Stimulated activated CD8-positive, alpha-beta memory T cell treated with anti-CD3 and anti-CD28 coated beads, Interleukin-12 subunit alpha, Interleukin-12 subunit beta, amount 100 ng/mL, for 1 hour (primary cell): ENCODE measurements at places on chromosomes 5 and 9.

DNA sequence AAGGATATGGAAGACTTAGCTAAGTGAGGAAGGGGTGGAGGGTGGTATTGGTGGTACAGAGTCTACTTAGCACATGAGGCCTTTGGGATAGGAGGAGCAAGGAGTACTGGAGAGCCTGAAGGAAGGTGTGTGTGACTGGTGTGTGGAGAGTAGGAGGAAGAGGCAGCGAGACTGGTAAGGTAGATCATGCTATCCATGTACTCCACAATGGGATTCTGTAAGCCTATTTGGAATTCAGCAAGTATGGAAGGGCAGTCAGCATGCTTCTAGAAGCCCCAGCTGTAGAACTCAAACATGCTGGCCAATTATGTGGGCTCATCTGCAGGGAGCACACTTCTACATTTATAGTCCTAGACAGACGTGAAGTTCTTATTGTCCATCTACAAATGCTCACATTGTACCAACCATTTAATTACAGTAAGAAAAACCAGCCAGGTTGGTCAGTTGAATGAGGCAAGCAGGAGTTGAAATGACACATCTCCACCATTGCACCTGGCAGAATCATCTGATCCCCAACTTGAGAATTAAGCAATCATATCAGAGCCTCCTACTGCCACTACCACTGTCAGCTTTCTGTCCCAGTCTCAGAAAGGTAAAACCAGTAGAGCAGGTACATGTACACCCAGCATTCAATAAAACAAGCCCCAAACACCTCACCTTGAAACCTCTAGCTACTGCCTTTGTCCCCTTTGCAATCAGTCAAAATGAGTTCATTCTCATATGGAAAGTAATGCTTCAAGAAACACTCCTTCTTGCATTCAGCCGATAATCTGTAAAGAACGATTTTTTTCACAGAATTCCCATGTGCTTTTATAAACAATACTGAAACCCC lies 60.9 kb upstream of the GLRX start:
- no peak for DNase-seq

DNA sequence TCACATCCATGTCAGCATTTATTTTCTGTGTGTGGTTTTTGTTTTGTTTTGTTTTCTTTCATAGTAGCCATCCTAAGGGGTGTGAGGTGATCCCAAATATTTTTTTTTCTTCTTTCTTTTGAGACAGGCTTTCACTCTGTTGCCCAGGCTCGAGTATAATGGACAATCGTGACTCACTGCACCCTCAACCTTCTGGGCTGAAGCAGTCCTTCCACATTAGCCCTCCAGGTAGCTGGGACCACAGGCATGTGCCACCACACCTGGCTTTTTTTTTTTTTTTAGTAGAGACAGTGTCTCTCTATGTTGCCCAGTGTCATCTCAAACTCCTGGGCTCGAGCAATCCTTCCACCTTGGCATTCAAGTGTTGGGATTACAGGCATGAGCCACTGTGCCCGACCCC lies 59.1 kb downstream of the CDC42SE2 start:
- no peak for DNase-seq

GRCh38 chr5:168313596-168314204 lies 22.3 kb downstream of the WWC1 start:
- DNase-seq = no peak

GRCh38 chr9:121364077-121364476 lies 6.0 kb downstream of the STOM start:
- no peak for DNase-seq

DNA sequence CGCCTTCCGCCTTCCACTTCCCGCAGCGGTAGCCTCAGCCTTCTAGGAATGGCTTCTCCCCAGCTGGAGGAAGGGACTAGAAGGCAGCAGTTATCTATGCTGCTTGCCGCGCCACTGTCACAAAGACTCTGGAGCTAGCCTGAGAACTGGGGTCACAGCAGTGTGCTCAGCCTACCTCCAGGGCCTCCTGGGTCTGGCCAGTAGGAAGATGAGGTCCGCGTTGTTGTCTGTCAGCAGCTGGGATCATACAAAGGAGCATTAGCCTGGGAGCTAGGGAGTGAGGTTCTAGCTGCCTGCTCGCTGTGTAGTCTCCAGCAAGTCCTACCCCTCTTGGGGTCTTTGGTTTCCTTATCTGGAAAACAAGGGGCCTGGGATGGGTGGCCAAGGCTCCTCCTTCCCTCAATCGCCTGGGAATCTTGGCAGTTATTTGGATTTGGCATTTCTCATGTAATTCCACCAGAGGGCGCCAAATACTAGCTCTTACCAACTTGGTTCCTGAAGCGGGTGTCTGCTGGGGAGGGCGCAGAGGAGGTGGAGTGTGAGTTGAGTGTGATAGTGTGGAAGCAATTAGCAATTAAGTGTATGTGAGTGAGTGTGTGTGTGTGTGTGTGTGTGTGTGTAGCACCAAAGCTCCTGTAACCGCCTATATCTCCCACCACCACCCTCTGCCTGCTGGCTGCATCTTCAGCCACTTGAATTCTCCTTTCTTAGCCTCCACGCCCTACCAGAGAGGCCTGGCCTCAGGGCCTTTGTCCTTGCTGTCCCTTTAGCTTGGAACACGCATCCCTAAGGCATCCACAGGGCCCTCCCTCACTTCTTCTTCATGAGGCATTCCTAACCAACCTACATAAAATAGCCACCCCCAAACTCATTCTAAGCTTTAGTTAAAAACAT lies 97.1 kb downstream of the ENTREP1 start:
- DNase-seq = peak; percentile 10

DNA sequence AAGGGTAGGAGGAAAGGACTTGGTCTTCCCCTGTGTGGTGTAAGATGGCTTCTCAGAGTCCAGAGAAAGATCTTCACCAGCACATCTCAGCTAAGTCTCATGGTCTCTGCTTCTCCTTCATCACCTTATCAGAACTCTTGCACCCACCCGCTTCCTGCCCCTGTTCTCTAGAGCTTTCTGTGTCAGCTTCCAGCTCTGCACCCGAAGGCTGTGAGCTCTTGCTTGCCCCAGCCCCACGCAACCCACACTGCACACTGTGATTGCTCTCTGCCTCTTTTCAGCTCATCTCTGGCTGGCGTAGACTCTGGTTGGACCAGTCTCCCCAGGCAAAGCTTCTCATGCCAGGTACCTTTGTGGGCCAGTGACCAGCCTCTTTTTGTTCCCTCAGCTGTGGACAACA lies 93.2 kb upstream of the RAPGEF1 start:
- no peak for DNase-seq

DNA sequence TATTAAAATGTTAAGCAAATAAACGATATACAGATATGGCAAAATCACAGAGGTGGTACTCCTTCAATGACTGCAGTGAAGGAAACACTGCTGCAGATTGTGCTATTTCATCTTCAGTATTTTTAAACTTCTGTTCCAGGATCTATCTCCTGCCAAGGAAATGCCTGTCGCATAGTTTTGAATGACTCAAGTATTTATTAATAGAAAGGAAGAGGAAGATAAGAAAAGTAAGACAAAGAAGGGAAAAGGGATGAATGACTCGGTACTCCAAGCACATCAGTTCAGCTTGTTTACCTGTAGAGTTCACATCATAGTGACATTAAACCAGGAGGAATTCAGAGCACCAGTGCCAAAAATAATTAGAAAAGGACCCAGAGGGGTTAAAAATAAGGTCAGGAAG lies 5.1 kb upstream of the GPX8 start:
- DNase-seq = no peak

GRCh38 chr5:68191083-68191791 lies 24.3 kb upstream of the PIK3R1 start:
- DNase-seq = no peak

- no peak for DNase-seq
These were observed 67.3 kb downstream of the KLHL3 start for GRCh38 chr5:137668637-137669036.

DNA sequence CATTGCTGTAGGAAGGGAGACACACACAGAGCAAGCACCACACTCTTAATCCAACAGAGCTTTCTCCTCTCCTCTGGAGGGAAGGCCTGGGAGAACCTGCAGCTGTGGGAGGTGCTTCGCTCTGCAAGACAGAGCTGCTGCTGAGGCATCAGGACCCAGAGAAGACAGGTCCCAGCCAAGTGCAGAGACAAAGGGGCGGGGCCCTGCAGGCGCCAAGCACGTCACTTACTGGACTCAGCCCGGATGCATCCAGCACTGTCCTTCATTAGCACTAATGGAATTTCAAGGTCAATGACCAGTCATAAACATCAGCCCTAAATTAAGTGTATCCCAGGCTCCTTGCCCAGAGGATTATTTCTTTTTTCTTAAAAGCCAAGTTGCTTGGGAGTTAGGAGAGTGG lies 337.1 kb upstream of the PANK3 start:
- no peak for DNase-seq

GRCh38 chr5:72815580-72816283 lies 729 bp upstream of the TNPO1 start:
- no peak for DNase-seq

DNA sequence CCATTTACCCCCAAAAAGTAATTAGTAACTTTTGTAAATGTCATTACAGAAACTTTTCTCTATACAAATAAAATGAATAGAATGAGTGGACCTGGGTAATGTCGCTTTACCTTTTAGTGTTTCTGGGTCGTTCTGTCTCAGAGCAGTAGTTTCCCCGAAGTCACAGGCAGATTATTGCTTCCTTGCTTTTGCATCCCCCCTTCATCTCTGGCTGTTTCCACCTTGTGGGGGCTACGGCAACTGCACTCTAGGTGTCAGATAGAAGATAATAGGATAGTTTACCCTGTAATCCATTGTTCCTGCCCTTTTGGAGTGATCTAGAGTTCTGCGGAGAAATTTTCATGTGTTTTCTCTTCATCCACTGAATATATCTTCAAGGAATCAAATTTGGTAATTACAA lies 68.7 kb downstream of the PRR16 start:
- DNase-seq = no peak

DNA sequence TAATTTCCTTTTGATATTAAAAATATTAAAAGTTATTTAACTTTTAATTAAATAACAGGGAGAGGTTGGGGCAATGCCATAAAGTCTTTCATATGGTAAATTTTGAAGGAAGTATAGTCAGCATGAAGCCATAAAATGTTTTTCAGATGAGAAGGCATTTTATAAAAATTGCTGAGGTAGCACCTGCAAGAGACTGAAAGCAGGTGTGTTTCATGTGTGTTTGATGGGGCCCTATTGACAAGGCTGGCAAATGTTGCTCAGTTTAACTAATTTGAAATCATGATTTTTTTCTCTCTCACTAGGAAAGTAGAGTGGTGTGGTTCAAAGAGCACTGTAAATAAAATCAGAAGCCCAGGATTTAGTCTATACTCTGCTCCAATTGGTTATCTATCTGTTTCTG lies 805.8 kb upstream of the C9orf72 start:
- DNase-seq = no peak

- no peak for DNase-seq
These were observed 183.0 kb upstream of the TRIM32 start for GRCh38 chr9:116504081-116504480.

GRCh38 chr9:27475057-27475595 lies 49.0 kb upstream of the IFNK start:
- no peak for DNase-seq

DNA sequence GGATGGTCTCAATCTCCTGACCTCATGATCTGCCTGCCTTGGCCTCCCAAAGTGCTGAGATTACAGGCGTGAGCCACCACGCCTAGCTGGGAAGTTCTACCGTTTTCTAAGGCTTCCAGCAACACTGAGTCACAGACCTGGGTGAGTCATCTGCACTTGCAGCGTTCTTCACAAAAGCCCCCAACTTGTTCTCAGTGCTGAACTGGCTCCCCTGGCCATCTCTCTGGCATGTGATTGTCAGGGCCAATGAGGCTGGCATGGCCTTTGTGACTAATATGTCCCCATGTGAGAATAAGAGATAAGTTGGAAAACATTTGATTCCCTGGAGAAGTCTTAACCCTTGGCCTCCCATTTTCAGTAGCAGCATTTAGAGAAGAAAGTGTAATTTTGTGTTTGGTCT lies 124.4 kb downstream of the WDR41 start:
- no peak for DNase-seq

- DNase-seq = no peak
These were observed 71.6 kb downstream of the ERCC6L2 start for GRCh38 chr9:95947118-95947517.

DNA sequence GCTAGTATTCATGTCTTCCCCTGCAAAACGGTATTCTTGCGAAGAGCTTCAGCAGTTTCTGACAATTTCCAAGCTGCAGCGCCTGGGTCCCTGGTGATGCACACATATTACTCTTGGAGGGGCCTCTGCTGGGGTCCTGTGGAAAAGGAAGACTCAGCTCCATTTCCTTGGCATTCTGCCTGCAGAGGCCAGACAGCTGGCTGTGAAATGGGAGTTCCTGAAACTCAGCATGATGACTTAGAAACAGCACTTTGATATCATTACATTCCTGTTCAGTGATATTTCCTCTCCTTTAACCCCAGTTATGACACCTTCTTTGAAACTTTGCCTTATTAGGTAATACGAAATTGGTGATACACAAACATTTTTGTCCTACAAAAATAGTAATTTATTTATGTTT lies 98.5 kb downstream of the APBA1 start:
- no peak for DNase-seq

DNA sequence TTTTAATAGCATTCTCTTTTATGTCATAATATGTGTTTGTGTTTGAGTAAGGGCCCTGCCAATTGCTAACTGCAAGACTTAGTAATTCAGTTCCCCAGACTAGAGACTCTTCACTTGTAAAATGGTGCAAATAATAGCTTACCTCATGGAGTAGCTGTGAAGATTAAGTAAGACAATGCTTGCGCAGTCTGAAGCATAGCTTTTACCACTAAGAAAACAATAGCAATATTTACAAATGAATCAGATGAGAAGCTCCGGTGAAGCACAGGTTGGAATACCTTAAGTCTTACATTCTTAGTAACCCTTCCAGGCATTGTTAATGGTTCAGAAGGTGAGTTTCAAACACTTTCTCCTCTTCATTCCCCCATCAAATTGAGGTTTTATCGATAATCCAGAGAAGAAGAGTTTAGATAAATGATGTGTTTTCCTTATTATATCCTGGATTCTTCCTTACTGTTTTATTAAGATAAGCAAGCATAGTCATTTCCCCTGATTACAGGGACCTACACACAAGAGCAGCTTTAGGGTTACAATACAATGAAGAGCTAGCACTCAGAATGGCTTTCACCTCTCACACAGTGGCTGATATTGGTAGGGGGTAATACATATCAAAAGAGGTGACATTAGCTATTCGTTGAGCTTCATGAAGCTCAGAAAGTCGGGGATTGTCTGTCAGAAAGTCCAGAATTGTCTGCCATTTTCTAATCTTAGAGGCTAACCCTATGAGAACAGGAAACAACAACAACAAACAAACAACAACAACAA lies 96.4 kb upstream of the EDIL3 start:
- DNase-seq = no peak
